GM23338 (cell line): ENCODE measurements at places on chromosomes 4 and X. TPM values are rescaled to one million over a fixed set of nuclear protein-coding genes. Genes with fewer than 3 reads are reported as not detected.

DNA sequence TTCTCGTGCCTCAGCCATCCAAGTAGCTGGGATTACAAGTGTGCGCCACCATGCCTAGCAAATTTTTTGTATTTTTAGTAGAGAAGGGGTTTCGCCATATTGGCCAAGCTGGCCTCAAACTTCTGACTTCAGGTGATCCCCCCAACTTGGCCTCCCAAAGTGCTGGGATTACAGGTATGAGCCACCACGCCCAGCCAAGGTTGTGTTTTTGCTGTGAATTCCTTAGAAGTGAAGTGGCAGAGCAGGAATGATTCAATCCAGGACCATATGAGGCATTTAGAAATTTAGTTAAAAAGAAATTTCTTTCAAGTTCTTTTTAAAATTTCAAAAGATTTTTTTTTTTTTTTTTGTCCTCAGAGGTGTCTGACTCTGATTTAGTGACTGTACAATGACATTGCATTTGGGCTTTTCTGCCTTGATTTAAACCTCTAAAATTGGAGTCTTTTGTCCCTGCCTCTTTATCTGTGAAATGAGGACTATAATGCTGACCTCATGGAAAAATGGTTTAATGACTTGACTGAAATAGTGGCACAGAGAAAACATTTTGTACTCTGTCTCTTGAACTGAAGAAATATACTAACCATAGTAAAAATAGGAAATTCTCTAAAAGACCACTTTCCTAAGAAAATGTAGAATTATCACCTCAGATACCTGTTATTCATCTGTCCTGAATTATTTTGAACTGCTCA is 59.9 kb downstream of the CXCL13 start:
- no peak for DNase-seq

DNA sequence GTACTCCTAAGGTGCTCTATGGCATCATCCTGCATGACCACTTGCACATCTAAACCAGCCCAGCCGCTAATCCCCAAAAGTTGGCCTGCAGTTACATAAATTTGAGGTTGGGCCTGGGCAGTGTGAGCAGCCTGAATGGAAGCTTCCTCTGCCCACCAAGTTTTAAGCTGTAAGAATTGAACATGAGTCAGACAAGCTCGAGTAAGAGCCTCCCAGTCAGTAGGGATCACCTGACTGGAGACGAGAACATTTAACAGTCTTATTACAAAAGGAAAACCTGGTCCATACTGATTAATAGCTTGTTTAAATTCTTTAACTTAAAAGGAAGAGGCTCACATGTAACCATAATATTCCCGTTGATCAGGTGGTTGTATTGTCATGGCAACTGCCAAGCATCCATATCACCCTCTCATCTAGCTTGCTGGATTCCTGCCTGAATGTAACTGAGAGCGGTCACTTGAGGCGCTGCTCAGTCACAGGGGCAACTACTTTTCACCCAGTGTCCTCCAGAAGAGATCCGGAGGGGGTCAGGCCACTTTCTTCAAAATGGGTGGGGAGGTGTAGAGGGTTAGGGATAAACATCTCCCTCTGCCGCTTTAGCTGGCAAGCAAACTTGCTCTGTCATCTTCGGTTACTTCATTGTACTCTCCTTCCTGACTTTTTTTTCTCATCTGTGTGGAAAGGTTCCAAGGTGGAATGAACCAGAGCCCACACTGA is 56.6 kb upstream of the WDR1 start:
- DNase-seq: no peak

GRCh38 chr4:154230091-154230490 is 261.5 kb downstream of the DCHS2 start:
- DNase-seq: no peak

DNA sequence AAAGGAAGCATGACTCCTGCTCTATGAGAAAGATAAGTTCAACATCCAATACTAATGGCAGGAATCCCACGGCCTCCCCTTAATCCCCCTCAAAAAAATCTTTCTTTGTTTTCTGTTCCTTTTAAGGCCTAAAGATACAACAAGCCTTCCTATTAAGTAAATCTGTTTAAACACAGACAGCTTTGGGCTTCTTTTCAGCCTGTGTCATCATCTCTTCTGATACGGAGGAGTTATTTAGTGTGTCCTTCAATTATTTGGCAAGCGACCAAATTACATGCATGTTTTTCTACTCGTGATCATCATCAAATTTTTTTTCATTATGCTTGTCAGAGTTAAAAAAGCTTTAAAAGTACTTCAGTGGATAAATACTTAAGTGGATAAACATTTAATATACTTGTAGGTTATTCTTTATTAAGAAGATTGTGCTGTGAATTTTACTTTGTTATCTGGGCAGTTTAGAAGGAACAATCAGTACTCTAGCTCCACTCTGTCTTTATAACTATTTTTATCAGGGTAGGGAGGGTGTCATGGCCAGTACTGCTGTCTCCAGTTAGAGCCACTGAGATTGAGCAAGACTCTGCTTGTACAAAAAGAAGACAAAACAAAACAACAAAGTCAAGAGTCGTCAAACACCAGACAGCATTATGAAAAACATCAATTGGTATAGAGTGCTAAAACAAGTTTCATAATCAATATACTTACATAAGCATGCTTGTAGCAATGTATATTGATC is 210.7 kb downstream of the PRR32 start:
- DNase-seq: no peak

BEX5 gene
- total RNA-seq: 12.0 and 22.4 TPM in 2 replicates

KLHL34 gene
- 1.1 and 1.9 TPM in 2 replicates for total RNA-seq

RPS6KA6 gene
- total RNA-seq: 12.9 and 14.0 TPM in 2 replicates

USP17L13 gene
- total RNA-seq: not detected in 2 replicates

AMER1 gene
- total RNA-seq: 10.6 and 10.9 TPM in 2 replicates

HAND2 gene
- not detected in 2 replicates for total RNA-seq

AMTN gene
- not detected in 2 replicates for total RNA-seq
